Immature natural killer cell (primary cell): ENCODE measurements at places on chromosomes 12 and 14.
A peak's percentile ranks its signal among the peaks of the same experiment; 100 is the strongest.

GRCh38 chr12:97716356-97716755, 253.8 kb downstream of the RMST start:
- no peak for DNase-seq

DNA sequence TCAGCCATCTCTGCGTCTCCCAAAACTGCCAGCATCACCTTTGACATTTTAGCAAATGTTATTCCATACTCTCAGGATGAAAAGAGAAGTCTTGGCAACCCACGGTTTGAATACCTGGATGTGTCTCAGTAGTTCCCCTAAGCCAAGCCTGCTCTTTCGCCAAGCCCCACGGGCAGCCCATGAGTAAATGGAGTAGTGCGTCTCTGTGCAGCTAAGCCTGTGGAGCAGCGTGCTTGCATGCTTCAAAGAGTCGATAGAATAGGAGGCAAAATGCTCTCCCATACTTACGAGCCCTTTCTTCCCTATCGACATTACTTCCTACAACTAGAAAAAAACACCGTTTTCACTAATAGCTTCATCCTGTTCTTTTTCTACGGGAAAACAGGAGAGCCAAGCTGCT, 634.5 kb upstream of the TMEM132C start:
- no peak for DNase-seq

- no peak for DNase-seq
Measured at GRCh38 chr12:27824126-27824842, 44.2 kb upstream of the MANSC4 start.

GRCh38 chr12:16331998-16332397, 15.4 kb upstream of the MGST1 start:
- DNase-seq, result no peak

DNA sequence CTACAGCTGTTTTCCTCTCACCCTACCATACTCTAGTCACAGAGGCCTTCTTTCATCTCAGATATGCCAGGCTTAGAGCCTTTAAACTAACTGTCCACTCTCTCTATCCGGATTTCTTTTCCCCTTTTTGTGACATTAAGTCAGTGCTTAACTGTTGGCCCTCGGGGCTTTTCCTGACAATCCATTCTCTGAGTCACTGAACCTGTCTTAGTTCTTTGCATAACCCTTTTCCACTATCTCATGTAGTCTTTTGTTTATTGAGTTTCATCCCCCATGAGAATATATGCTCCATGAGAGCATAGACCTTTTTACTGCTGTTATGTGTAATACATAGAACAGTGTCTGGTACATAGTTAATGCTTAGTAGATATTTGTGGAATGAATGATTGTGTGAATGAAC, 68.7 kb downstream of the PLEKHA5 start:
- no peak for DNase-seq

DNA sequence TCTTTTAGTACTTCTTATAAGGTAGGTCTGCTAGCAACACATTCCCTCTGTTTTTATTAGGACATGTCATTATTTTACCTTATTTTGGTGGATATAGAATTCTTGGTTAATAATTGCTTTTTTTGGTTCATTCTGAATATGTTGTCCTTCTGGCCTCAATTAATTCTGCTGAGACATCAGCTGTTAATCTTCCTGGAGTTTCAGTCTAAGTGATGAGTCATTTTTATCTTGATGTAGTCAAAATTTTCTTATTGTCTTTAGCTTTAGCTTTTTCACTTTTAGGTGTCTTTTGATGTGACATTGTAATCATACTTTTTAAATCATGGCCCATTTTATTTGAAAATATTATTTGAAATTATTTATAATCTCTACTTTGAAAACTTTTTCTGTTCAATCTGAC, 104.9 kb upstream of the PMCH start:
- no peak for DNase-seq

DNA sequence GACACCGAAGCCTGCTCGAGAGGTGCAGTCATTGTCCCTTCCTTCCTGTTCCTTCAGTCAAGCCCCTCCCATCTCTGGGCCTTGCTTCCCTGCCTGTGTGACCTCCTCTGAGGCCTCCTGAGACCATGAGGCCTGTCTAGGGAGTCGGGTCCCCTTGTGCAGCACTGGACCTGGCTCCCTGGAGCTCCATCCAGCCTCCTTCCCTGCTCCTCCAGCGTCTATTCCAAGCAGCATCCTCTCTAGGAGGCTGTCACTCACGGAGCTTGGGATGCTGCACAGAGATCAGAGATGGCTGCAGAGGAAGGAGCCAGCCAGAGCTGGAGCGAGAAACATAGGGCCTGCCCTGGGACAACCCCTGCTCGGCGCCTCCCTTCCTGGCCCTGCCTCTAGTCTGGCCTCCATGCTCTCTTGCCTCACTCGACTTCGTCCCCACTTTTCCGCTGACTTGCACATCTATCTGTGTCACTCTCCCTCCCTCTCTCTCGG, 142.7 kb downstream of the BCL11B start:
- DNase-seq, result no peak

DNA sequence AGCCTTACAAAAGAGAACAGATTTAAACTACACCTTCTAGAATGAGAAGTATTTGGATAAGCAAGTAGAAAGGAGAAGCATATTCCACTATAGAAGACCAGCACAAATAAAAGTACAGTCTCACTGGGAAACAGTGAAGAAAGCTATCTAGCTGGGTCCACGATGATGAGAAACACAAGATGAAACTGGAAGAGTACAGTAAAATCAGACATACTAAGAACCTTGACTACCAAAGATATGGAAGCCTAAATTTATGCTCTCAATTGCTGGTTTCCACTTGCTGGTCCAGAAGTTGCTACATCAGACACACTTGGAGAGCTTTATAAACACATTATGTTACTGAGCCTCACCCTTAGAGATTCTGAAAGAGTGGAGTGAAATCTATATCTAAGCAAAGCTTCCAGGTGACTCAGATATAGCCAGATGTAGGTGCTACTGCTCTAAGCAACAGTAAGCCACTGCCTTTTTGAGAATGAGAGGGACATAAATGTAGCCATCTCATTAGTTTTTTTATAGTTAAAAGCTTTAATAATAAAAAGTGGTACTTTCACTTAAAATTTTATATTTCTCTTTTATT, 96.3 kb upstream of the BBS10 start:
- no peak for DNase-seq

GRCh38 chr12:26723379-26724308, 109.3 kb downstream of the ITPR2 start:
- DNase-seq, result no peak

DNA sequence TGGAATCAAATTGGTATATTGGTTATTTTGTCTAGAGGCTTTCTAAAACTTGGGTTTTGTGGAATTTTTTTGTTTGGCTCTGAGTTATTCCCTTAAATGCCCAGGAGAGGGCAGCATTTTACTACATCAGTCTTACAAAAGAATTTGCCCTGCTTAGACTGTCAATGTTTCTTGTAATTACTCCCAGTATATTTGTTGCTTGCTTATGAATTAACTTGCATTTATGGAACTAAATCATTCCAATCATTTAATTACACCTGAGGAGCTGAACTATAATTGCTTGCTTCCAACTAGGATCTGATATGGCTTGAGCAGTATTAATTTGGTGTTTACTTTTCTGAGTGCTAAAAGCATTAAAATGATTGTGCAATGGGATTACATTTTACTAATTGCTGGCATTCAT, 48.7 kb downstream of the MIPOL1 start:
- DNase-seq, result no peak

DNA sequence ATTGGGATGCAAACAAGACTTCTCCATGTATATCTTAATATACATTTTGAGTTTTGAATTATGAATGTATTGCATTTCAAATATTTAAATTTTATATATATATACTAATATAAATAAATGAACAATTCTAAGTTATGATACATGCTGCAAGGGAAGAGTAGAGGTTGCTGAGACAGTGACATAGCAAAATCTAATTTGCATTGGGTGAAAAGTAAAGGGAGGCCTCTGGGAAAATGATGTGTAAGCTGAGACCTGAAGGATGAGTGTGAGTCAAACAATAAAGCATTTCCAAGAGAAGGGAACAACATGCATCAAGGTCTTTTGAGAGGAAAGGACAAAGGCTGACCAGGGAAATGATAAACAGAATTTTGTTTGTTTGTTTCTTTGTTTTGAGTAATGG, 62.9 kb upstream of the PTPRQ start:
- DNase-seq, result no peak

DNA sequence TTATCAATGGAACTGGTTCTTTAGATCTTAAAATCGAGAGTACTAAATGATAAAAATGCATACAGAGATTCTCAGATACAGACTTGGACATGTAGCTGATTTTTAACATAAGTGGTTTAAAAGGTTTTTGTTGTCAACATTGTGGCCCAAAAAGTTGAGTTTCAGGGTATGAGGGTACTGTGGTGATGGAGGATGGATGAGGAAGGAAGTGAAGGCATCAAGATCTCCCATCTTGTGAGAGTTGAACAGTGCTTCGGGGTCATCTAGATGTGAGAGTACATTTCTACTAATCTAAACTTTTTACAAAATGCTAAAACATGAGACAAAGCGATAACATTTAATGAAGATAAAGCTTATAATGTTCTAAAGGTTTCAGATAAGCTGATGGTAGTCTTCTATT, 452.6 kb downstream of the PCNX1 start:
- no peak for DNase-seq

GRCh38 chr14:61351477-61351876, 30.1 kb downstream of the PRKCH start:
- DNase-seq, result peak; percentile 52

DNA sequence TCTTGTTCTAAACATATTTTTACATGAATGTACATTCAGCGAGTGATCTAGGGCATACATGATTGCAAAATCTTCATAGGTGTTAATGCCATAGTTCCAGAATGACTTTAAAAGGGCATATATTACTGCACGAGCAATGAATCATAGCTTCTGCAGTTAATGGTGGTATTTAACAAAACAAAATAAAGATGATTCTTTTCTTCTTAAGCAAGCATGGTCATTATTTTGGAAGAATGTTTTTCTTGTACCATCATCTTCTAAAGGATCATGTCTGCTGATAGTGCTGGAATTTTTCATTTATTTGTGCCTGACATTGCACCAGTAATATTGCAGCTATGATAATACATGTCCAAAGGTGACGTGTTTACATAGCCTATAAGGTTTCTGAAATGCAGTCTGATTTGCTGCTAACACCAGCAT, 388.6 kb downstream of the CCDC91 start:
- no peak for DNase-seq

GRCh38 chr14:69483765-69484443, 624 bp upstream of the PLEKHD1 start:
- DNase-seq, result no peak

DNA sequence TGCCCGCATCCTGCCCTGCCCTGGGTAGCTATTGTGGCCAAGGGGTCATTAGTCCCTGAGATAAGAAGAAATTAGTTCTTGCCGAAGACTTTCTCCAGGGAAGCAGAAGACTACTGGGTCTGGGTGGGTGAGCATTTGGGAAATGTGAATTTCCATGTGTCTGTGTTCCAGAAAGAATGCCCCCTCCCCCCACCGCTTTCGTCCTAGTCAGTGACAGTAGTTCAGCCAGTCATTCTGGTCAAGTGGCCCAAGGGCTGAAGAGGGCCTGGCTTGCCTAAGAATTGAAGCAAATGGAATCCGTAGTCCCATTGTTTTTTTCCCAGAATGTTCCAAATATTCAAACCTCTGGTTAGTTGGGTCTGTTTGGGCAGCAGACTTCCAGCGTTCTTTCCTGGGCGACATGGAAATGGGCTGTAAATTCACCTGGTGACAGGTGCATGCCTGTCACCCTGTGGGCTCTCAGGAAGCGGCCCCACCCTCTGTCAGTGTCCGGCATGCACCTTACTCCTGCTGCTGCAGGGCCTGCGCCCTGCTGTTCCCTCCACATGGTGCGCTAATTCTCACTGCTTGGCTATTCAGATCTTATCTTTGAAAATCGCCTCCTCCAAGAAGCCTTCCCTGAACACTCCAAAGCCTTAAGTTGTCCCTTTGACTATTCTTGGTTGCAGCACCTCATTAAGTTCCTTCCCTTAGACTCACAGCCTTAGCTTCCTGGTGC, 1.4 kb upstream of the RFLNA start:
- DNase-seq, result no peak

GRCh38 chr14:37569729-37570128, 25.3 kb downstream of the FOXA1 start:
- no peak for DNase-seq

GRCh38 chr12:123363740-123364531, 711 bp downstream of the SBNO1 start:
- DNase-seq, result peak; percentile 30

DNA sequence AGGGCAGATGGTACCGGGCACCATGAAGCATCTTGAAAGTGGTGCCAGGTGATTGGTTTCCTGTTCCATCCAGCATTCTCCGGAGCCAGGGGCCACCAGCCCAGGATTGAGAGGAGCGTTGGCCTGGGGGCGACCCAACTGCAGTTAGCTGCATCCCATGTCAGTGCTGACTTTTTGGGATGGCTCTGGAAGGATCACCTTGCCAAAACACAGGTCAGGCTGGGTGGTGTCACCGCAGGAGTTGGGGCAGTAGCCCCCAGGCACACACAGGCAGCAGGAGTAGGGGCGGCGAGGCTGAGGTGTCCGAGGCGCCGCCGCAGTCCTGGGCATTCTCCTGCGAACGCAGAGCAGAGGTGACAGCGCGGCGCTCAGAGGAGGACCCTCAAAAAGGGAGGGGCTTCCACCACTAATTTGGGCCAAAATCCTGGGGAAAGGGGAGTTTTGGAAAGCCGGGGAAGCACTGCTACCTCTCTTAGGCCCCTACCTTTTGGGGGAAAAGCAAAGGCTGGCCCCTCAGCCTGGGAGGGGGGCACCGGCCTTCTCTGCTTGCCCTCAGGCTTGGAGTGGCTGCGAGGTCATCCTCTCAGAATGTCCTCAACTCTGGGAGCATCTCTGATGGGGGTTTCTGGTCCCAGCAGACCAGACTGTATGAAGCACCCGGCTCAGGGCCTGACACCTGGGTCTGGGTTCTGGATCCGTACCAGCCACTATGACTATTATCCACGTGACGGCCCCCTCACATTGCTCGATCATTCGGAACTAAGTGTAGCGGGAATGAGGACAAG, 26.7 kb upstream of the LRTM2 start:
- no peak for DNase-seq

GRCh38 chr14:54857830-54858269, 44.8 kb downstream of the GCH1 start:
- DNase-seq, result no peak

DNA sequence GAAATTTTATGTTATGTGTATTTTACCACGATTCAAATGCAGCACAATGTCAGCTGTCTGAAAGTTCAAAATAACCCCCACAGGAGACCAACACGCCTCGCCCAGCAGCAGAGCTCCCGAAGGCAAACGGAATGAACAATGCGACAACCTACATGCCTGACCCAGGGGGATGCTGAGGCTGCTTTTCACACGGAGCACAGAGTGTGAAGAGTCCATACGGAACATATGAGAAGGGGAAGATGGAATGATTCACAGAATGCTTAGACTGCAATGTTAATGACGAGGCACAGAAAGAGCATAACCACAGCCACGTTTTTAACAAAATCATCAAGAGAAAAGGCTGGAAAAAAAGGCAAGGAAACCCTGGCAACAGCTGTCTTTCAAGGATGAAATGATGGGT, 22.6 kb downstream of the ZFYVE21 start:
- no peak for DNase-seq
